Suppressor macrophage treated with lipopolysaccharide for 4 hours (primary cell): ENCODE measurements at places on chromosomes 7 and 10.
A peak's percentile ranks its signal among the peaks of the same experiment; 100 is the strongest.

- DNase-seq, result no peak
These were observed 50.0 kb downstream of the CALD1 start for GRCh38 chr7:134829380-134829986.

DNA sequence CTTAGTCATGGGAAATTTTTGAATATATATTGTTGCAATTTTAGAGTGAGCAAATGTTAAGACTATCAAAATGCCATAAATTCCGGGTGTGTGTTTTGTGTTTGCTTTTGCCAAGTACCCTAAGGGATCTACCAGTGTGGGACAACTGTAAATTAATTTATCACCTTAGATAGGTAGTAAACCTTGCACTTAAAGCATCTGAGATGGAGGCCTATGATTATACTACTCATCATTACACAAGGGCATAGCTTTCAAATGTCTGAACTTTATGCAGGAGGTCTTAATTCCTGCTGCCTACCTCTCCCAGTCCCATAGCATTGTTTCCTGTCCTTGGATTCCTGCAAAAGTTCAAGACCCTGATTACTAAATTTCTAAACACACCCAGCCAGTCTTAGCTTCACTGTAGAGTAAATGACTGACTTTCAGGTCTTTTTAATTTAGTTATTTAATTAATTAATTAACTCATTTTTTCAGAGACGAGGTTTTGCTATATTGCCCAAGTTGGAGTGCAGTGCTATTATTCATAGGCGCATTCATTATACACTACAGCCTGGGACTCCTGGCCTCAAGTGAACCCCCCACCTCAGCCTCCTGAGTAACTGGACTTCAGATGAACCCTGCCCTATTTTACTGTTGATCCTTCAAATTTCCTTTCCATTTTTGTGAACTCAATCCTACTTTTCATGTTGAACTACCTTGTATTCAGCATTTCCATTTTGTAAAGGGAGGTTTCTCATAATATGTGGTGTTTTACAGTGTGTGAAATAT, 47.0 kb downstream of the THSD7A start:
- DNase-seq, result no peak

DNA sequence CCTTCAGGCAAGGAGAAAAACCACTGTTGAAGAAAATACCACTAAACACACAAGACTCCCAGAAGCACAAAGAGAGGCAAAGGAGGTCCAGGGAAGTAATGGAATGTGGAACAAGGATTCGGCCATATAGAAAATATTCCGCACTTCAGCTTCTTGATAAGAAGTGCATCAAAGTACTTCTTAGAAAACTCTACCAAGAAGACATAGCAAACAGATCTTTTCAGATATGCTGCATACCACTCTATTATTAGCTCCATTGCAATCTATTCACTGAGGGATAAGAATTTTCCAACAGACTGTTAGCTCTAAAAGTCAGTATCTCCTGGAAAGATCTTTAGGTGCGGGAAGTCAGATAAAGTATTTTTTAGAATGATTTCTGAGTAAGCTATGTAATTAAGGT, 231.8 kb downstream of the WDR11 start:
- no peak for DNase-seq

- DNase-seq, result peak; percentile 1
These were observed 10.1 kb upstream of the OPN4 start for GRCh38 chr10:86644152-86644793.

DNA sequence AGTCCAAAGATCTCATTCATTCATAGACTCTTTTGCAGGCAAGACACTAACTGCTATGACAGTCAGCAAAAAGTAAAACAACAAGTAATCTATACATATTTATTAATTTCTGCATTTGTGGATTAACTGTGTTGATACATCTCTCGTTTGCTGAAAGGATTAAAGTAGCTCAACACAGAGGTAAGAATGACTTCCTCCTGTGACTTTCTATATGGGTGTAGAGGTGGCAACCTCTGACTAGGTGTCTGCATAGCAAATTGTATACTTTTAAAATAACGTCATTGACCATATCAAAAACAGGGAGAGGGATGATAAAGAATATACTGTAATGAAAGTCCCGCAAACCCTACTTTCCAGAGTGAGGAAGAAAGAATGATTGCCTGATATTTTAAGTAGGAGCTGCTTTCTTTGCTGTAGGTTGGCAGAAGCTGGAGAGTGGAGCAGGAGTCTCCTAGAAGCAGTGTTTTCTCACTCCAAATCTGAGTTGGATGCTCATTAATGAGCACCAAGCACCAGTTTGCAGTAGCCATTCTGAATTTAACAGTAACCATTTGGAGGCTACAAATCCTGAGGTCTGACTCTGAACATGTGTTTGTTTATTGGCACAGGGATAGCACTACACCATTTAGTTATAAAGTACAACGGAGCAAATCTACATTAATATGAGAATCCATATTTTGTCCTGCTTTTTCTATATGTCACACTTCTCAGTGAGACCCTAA, 9.2 kb upstream of the LRRN3 start:
- no peak for DNase-seq

GRCh38 chr10:58631715-58632114, 119.0 kb downstream of the BICC1 start:
- DNase-seq, result no peak

DNA sequence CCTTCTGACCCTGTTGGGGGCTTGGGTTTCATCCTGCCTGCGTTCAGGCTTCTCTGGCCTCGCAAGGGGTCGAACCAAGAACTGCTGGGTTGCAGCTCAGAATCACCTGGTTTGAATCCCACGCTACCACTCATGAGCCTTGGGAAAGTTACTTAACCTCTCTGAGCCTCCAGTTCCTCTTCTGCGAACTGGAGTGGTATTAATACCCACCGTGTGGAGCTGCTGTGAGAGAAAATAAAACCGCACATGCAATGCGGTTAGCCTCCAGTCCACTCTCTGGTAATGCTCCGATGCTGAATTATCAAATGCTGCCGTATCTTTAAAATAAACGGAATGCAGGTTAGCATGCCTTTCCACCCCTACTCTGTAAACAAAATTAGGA, 171.9 kb downstream of the ARHGAP12 start:
- DNase-seq, result peak; percentile 38

DNA sequence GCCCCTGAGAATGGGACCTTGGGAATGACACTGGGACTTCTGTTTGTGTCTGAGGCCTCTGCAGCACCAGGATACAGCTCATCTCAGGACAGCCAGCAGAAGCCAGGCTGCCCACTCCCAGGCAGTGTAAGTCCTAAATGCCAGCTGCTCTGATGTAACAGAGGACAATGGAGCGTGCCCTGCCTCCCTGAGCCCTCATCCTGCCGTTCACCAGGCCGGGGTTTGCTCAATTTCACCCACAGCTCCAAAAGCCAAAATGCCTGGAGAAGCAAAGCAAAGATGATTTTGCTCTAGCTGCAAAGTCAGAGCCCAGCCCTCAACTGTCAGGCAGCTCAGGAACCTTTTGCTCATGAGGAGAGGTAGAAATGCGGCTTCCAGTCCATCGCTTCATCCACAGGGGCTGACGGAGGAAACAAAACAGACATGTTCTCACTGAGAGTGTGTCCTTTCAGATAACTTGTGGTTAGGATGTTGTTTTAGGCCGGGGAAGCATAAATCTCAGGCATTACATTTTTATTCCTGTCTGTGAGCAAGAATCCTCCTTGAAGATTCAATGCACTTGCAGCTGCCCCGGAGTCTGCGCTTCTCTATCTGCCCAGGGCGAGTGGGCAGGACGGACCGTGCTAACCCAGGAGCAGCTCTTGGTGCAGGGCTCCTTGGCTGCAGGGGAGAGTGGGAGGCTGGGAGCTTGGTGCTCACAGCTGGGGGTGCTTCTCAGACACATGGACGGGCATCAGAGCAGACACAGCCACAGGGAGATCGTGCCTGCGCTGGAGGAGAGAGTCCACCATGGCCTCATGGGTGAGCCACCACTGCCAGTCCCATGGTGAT, 83.2 kb upstream of the CHST15 start:
- no peak for DNase-seq

DNA sequence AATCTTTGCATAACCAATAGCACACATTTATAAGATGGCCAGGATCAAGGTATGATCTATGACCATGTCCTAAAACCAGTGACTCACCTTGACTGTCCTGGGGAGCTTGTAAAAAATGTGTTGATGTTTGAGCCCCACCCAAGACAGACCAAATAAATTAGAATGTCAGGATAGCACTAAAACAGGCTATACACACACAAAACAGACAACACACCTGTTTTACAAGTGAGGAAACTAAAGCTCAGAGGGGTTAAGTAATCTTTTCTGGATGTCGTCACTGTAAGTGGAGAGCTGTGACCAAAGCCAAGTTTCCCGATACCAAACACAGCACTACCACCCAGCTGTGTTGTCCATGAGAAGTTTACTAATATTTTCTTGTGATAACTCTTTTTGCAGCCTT, 84.5 kb downstream of the AVL9 start:
- DNase-seq, result no peak

- DNase-seq, result no peak
These were observed 48.9 kb upstream of the FHIP2A start for GRCh38 chr10:114772496-114773196.

- DNase-seq, result no peak
These were observed 78.2 kb upstream of the SEC61G start for GRCh38 chr7:54837168-54837567.

- peak; percentile 26 for DNase-seq
These were observed 108.7 kb downstream of the TYW1 start for GRCh38 chr7:67105377-67105776.

GRCh38 chr10:19933772-19934171, 117.5 kb downstream of the PLXDC2 start:
- DNase-seq, result no peak

- no peak for DNase-seq
These were observed 95.7 kb downstream of the ELAPOR2 start for GRCh38 chr7:86963599-86964230.

DNA sequence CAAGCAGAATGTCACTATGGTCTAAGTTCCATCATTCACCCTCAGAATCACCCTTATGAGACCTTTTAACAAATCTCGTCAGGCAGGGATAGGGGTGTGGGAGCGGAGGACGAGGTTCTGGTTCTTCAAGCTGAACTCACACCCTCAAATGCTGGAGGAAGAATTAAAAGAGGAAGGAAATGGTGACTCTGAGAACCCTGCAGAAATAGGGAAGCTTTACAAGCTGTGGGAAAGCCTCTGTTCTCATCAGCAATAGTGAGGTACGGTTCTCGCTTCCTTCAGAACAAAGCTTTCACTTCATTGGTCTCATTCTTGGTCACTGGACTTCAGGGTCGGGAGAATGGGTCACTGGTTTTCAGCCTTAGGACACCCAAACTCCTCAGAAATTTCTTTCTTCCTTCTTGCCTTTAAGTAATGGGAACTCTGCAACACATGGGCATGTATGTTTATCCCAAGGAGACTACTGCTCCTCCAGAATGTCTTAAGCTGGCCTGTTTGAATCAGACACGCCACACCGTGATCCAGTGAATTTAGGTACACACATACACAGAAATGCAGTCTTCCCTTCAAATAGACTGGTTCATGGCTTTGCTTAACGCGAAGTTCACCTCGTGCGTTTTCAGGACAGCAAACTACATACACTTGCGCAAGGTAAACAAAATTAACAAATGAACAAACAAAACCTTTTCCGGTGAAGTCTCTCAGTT, 226.0 kb downstream of the SFMBT2 start:
- peak; percentile 96 for DNase-seq

DNA sequence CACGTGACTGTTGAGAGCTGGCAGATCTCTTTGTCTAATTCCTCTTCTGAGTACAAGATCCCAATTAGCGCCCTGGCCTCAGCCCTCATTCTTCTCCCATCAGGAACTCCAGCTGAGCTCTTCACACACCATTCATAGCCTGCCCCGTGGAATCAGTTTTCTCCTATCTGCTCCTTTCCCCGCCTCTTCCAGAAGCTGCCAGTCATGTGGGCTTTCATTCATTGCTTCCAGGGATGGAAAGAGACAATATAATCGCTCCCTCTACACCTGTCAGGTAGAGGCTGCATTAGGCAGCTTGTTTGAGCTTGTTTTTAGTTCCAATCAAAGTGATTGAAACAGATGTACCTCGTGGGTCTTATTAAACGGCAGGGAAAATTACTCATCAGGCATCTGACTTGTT, 515.8 kb downstream of the TYW1 start:
- no peak for DNase-seq

GRCh38 chr10:121624836-121625486, 26.7 kb upstream of the FGFR2 start:
- DNase-seq, result no peak

GRCh38 chr10:49627644-49628247, 13.9 kb downstream of the CHAT start:
- no peak for DNase-seq

GRCh38 chr10:62732841-62733653, 71.5 kb upstream of the ADO start:
- DNase-seq, result no peak

GRCh38 chr10:27624941-27625340, 120.7 kb downstream of the MKX start:
- no peak for DNase-seq

GRCh38 chr10:79496896-79497295, 15.4 kb upstream of the EIF5AL1 start:
- DNase-seq, result no peak

GRCh38 chr10:31679936-31680335, 248.7 kb downstream of the ARHGAP12 start:
- no peak for DNase-seq

GRCh38 chr10:86753051-86753450, 3.4 kb upstream of the BMPR1A start:
- DNase-seq, result no peak
